Right forelimb (tissue), 1 donor: ENCODE measurements at places on chromosomes 3 and 15.

- no peak for DNase-seq
Measured at GRCh38 chr15:62307551-62307950, 142.5 kb upstream of the C2CD4B start.

- no peak for DNase-seq
Measured at GRCh38 chr15:58293622-58294550, 137.9 kb upstream of the LIPC start.

- DNase-seq, result no peak
Measured at GRCh38 chr3:40340541-40341170, 31.1 kb downstream of the EIF1B start.

- DNase-seq, result no peak
Measured at GRCh38 chr3:122394173-122394572, 10.2 kb downstream of the FAM162A start.

GRCh38 chr3:87052499-87053260, 61.7 kb upstream of the VGLL3 start:
- DNase-seq, result no peak

DNA sequence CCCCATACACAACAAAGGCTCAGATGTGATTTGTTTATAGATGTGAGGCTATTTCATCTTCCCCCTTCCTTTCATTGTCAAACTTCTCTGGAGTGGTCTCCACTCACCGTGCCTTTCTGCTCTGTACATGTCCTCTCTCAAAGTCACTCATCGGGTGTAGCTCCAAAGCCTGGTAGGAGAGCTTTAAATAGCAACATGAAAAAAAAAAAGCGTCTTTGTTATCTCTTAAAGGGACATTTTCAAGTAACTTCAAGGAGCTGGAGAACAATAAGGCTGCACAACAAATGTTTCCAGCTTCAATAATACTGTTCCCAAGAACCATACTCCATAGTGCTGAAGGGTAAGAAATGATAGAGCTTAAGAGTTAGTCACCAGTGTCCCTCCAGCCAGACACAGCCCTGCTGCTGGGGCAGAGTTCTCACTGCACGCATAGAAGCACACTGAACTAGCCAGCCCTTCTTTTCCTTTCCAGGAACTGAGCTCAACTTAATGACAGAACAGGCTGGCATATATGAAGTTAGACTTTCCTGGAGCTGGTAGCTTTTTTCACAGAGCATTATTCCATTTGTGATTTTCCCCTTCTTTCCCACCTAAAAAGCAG, 8.1 kb downstream of the FBXO40 start:
- DNase-seq, result no peak

DNA sequence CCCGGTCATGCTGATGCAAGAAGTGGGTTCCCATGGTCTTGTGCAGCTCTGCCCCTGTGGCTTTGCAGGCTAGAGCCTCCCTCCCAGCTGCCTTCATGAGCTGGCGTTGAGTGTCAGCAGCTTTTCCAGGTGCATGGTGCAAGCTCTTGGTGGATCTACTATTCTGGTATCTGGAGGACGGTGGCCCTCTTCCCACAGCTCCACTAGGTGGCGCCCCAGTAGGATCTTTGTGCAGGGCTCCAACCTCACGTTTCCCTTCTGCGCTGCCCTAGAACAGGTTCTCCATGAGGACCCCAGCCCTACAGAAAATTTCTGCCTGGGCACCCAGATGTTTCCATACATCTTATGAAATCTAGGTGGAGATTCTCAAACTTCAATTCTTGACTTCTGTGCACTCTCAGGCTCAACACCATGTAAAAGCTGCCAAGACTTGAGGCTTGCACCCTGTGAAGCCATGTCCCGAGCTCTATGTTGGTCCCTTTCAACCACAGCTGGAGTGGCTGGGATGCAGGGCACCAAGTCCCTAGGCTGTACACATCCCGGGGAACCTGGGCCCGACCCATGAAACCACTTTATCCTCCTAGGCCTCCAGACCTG, 238.4 kb upstream of the MDFIC2 start:
- peak; percentile 54 for DNase-seq

GRCh38 chr3:44914936-44915335, 40.5 kb downstream of the TGM4 start:
- no peak for DNase-seq

- DNase-seq, result no peak
Measured at GRCh38 chr3:36250191-36250590, 130.1 kb upstream of the STAC start.

- DNase-seq, result no peak
Measured at GRCh38 chr3:171932153-171932611, 89.0 kb downstream of the TMEM212 start.

DNA sequence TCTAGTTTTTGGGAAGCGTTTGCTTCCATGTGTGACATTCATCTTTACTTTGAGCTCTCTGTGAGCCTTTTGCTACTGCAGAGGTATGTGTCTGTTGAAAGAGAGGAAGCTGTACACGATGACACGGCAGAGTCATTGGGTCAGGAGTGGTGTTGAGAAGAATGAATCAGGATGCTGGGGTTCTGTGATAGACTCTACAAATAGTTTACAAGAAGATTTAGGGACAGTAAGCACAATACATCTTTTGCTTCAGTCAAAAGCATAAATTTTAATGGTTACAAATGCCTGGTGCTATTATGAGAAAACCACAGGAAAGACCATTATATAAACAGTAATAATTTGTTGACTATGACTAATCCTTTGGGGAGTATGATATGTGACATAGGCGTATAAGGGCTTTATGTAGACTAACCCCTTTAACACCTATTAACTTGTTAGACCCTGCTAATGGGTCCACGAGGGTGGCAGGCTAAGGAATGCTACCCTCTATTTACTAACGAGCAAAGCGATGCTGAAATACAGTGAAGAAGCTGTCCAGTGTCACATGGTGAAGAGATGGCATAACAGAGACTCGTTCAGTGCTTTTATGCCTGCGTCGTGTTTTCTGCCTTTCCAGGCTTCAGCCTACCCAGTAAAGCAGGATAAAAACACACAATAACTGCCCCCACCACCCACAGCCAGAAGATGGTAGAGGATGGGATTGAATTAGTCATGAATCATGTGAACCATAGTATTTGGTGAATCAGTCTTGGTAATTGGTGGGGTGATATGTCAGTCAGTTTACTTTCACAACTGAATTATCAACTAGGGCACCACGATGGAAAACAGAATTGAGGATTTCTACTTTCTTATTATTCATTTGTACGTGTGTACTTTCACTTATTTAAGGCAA, 118.8 kb downstream of the LPP start:
- no peak for DNase-seq

DNA sequence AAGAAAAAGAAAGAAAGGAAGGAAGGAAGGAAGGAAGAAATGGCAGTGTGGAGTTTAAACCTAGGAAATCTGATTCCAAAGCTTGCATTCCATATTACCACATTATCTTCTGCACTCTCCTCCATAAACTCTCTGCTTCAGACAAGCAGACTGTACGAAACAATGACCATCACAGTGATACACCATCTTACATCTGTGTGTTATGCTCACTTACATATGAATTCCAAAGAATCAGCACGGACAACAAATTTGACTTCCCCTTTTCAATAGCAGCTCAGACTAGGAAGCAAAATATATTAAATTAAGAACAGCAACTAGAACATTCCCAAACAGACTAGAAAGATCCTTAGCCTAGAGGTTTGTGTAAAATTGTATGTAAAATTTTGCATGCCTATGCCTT, 18.0 kb upstream of the PPM1L start:
- no peak for DNase-seq

DNA sequence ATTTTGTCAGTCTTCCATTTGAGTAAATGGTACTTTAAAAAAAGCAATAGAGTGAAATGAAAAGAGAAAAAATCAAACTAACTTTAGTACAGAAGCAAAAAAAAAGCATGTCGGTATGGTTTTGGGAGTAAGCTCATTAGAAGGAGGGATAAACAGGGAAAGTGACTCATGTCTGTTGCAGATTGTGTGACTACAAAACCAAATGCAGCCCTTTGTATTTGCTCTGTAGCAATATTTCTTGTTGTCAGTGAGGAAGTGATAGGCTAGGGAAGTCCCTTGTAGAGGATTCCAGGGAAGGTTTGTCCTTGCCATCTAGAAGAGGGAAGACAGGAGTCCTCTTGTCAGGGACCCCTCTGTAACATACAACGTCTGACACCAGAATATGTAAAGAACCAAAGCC, 150.5 kb upstream of the POU1F1 start:
- DNase-seq, result no peak

GRCh38 chr3:30666572-30667279, 60.3 kb downstream of the TGFBR2 start:
- no peak for DNase-seq

- peak; percentile 81 for DNase-seq
Measured at GRCh38 chr15:70165716-70166284, 68.1 kb upstream of the TLE3 start.

DNA sequence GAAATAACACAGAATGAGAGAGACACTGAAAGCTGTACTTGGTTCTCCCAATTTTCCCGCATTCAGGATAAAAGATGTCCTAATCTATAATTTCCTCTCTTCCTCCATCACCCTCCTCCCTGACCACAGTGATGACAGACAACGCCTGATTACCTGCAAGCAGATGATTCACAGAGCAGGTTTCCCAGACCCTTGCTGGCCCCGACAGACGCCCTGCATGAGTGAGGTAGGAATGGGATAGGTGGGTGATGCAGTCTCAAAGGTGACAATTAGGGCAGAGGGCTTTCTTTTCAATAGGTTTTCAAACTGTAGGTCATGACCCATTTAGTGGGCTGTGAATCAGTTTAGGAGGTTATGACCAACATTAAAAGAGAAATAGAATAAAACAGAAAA, 5.2 kb upstream of the CXCR6 start:
- DNase-seq, result no peak

DNA sequence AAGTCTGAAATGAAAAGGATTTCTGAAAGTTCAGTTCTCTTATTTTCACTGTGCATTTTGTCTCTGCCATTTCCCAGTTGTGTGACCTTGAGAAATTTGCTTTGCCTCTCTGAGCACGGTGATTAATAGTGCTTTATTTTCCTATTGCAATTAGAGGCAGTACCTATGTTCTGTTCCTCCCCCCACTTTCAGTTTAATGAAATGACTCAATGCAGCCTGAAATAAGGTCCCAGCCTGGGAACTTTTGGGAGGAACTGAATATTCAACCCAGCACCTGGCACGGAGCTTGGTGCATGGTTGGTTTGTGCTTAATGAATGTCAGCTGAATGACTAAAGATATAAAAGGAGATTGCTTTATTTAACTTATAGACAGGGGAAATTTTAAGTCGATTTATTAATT, 352.6 kb downstream of the PDCD6IP start:
- no peak for DNase-seq

DNA sequence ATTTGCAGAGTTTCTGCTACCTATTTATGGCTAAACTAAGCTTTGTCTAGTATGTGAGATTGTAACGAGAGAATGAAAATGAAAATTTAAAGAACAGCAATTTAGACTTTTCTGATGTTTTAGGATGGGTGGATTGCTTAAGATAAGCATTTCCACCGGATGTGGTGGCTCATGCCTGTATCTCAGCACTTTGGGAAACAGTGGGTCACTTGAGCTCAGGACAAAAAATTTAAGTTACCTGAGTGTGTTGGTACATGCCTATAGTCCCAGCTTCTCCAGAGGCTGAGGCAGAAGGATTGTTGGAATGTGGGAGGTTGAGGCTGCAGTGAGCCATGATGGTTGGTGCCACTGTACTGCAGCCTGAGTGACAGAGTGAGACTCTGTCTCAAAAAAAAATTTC, 3.3 kb downstream of the PPP4R2 start:
- DNase-seq, result no peak

- no peak for DNase-seq
Measured at GRCh38 chr3:66382142-66382541, 118.7 kb downstream of the LRIG1 start.

- no peak for DNase-seq
Measured at GRCh38 chr3:81592101-81592500, 169.3 kb downstream of the GBE1 start.

DNA sequence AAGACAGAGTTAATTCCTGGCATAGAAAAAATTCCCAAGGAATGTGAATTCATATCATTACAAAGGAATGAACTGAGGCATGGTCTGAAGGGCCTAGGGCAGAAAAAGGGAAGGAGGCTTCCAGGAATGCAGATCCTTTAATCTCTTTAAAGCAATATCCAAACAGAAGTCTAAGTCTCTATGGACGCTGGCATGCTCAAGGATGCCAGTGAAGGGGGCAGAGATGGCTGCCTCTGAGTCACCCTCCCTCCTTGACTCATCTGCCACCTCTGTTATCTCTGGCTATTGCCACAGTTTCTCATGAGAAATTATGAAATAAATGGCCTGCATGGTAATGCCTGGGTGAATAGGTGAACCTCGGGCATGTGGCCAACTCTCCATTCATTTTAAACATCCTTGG, 96.3 kb upstream of the BCL6 start:
- no peak for DNase-seq

DNA sequence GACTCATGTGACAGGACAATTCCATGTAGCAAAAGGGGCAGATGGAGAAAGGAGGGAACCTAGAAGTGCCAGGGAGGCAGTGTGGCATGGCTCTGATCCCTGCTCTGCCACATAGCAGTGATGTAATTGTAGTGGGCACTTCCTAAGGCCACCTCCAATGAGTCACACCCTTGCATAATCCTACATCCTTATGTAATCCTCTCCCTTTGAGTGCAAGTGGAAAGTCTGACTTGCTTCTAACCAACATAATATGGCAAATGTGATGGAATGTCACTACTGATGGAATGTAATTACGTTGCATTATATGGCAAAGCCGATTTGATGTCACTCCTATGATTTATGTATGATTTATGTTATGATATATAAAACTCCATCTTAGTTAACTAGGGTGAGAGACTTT, 72.9 kb upstream of the ATP2C1 start:
- no peak for DNase-seq

DNA sequence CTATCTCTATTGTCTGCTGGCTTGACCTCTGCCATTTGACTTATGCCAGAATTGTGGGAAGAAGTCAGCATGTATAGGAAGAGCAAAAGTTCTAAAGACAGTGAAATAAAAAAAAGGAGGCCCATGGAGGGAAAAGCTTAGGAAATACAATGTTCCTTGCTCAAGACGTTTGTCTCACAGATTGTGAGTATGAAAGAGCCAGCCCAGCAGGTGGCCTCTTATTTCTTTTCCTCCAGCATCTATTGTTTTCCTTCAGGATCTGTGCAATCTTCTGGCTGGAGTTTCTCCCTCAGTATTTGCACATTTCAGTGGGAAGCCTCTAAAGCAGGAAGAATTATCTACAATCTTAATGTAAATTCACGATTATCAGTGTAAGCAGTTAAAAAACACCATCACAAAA, 43.7 kb downstream of the ZDHHC3 start:
- no peak for DNase-seq

DNA sequence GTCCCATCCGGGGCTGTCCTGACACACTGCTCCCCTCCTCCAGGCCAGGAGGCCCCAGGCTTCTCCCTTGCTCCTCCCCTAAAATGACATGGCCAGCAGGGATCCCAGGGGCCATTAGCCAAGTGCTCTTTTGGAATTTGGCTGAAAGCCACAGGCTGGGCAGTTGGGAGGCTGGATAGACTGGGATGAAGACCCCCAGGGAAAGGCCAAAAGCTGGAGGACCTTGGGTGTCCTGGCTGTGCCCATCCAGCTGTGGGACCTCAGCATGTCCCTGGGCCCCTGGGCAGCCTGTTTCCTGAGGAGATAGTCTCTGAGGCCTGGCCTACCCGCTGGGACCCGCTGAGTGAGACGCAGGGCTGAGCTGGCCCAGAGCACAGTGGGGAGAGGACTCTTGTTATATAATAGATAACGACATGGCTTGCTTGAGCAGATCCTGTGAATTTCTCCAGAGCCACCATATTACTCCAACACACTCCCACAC, 5.7 kb upstream of the PDE8A start:
- DNase-seq, result no peak

GRCh38 chr3:172241405-172241804, 202.0 kb downstream of the FNDC3B start:
- no peak for DNase-seq

GRCh38 chr3:121724130-121724529, 25.4 kb downstream of the GOLGB1 start:
- no peak for DNase-seq
